ENCODE measurements at places on chromosomes 5 and 9.

DNA sequence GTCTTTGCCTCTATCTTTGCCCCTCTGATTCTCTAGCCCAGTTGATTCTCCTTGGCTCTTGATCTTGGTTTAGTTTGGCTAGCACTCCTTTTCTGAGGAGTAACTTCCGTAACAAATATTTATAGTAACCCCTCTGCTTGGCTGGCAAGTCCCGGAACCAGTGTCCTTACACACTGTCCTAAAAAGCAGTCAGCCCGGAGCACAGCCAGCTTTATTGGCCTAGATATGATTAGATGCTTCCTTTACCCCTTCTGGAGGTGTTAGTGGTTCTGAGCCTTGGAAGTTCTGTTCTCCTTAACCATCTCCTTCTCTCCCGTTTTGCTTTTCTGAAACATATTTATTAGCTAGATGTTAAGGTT lies 17.0 kb upstream of the MSMP start:
- no peak for DNase-seq

GRCh38 chr5:132099076-132099748 lies 25.6 kb downstream of the CSF2 start:
- no peak for DNase-seq

DNA sequence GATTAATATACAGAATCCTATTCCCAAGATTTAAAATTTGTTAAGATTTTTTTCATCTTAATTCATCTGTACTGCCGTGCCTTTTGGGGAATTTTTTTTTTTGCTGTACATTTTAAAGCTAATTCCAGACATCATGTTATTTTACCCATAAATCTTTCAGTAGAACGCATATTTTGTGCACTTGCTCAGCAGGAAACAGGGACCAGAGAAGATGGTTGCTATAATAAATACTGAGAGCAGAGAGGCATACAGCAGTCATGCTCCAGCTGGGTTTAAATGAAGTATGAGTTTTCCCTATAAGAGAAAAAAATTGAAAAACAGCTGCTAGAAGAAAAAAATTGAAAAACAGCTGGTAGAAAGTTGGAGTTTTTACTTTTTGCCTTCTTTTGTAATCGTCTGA lies 196.9 kb upstream of the PUM3 start:
- DNase-seq, result no peak

DNA sequence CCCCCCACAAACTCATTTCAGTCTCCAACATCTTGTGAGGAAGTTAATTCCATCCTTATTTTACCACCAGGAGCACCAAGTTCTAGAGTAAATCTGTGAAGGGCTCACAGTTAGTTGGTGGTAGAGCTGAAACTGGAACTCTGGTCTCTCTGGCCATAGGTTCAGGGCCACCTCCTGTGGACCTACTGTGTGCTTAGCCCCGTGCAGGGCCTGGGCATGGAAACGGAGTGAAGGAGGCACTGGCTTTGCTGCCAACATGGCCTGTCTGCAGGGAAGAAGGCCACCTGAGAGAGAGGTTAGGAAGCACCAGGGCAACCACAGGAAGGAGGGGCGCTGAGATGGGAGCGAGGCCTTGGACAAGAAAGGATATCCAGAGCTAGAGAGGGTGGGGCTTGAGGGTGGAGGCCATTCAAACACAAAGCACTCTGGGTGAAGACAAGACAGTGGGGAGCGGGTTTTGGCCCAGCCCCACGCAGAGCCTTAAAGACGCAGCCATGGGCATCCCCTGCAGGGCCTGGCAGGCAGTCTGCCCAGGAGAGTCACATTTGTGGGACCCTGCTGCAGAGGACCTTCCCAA lies 16.0 kb upstream of the DAB2IP start:
- DNase-seq, result no peak

- DNase-seq, result no peak
These were observed 3.1 kb upstream of the IL7R start for GRCh38 chr5:35853631-35854030.

DNA sequence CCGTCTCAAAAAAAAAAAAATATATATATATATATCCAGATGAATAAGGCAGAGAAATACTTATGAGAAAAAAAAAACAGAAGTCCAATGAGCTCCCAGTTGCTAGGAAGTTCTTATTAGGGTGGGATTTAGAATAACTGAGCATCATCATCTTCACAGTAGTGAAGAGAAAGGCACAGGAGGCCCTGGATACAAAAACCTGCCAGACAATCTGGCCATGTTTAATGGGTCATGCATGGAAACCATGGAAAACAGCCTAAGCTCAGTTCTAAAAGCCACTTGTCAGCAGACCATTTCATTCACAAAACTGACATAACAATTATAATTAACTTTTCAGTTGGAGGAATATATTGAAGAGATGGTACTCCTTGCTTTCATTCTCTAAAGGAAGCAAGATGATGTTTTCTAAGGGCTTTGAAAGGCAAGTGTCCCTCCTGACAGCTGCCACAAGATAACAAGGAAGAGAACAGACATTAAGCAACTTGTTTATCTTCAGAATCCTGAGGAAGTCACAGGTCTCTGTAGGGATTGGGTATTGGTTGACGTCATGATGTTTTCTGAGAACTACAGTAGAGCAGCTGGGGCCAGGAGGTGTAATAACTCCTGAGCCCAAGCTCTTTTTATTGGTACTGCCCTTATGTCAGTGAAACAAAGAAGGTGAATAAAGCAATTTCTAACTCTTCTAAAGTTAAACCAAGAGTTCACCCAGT lies 463.1 kb downstream of the DMAC1 start:
- no peak for DNase-seq

- no peak for DNase-seq
These were observed 32.8 kb downstream of the TMC1 start for GRCh38 chr9:72554221-72554641.

DNA sequence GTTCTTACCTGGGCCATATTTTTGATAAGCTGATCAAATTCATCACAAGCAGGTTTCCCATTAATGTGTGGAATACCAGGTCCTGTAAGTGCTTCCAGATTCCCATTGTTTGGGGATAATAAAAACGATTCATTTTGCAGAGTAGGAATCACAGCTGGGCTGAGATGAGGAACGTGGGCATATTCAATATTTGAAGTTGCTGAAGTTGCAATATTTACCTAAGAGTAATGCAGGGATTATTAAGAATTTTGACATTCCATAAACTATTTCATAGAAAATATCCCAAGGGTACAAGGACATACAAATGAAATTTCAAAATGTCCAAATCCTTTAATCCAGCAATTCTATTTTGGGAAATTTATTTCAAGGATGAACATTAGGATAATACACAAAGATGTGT lies 55.1 kb downstream of the MPDZ start:
- no peak for DNase-seq

GRCh38 chr9:99197124-99197630 lies 24.6 kb downstream of the ALG2 start:
- no peak for DNase-seq
